ENCODE measurements at places on chromosomes 4 and X.

- DNase-seq: no peak
These were observed 488.2 kb downstream of the GRID2 start for GRCh38 chr4:92791871-92792440.

GRCh38 chr4:1018147-1019020 lies 7.0 kb downstream of the FGFRL1 start:
- no peak for DNase-seq

GRCh38 chrX:3371163-3371562 lies 24.7 kb upstream of the MXRA5 start:
- DNase-seq: no peak

GRCh38 chr4:149980941-149981340 lies 97.3 kb upstream of the DCLK2 start:
- DNase-seq: peak; percentile 72

DNA sequence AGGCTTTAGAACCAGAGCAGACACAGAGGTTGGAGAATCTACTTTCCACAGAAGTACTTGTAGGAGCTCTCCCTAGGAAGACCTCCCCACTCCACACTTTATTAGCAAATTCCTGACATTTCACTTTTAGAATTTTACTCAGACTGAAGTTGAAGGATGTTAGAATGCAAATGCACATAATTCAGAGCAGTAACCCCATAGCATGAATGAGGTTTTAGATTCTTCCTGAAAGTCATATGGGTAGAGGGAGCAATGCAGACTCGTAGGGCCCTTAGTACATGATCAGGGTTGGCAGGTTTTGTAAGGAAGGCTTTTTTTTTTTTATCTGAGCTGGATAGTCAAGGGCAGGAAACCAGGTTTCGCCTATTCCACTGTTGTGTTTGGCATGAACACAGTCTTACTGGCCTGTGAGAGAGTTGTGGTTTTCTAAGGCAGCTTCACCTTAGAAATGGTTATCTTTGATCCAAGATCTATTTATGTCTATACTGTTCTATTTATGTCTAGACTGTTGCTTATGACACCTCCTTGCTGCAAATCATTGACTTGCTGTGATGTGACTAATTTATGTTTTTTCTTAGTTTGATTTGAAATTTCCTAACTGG lies 48.9 kb downstream of the SPATA18 start:
- no peak for DNase-seq

DNA sequence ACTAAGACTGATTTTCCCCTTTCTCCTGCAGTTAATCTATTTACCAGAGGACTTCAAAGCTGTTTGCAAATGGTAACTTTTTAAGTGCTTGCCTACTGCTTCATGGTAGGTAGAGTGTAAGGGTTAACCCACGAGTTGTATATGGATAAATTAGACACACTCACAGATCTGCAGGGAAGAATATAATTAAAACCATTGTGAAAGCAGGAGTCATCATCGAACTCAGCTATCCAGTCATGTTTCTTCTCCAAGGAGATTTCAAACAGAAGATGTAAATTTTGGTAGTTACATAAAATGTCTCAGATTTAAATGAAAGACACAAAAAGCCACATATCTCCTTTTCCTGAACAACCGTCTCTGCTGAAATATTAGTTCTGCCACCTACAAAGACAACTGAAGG lies 549 bp upstream of the XG start:
- peak; percentile 39 for DNase-seq

Measured in EH (cell line).